Stimulated activated CD4-positive, alpha-beta T cell treated with anti-CD3 and anti-CD28 coated beads, Interleukin-1b, Interleukin-23, amount 100 ng/mL, for 1 hour (primary cell): ENCODE measurements at places on chromosomes 4 and X.

GRCh38 chr4:1922821-1923220, 51.6 kb downstream of the NSD2 start:
- DNase-seq, result no peak

DNA sequence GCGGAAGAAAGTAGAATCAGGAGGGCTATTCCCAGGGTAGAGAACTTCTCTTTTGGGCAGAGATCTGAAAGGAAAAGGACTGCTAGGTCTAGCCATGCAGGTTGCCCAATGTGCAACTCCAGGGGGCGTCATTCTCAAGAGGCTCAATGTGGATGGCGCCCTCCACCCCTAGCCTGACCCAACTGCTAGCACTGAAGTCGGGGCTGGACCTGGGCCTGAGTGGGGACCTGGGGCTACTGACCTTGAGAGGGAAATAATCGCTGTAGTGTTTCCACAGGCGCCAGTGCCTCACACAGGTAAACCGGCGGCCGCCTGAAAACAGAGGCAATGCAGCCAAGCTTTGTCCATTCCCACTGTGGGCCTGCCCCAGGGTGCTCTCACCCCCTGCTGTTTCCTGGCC, 6.1 kb downstream of the AWAT2 start:
- DNase-seq, result no peak

DNA sequence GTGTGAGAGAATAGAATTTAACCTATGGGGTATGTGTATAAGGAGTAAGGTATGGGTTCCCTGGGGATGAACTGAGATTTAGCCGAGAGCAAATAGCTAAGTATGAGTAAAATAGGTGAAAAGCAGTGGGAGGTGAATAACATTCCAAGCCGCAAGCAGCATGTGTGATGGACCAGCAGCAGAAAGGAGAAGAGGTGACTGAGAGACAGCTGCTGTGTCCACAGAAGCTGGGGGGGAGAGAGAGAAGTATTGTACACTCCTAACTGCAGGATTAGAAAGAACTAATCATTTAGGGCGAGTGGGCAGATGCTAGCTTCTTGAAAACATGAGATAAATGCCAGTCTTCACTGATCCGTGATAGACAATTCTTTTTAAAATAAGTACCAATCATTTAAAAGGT, 296.0 kb downstream of the KLHL4 start:
- no peak for DNase-seq

- no peak for DNase-seq
These were observed 92.1 kb upstream of the RAB40AL start for GRCh38 chrX:102845020-102845419.

GRCh38 chr4:99807666-99808065, 9.0 kb upstream of the DAPP1 start:
- no peak for DNase-seq

- DNase-seq, result no peak
These were observed 133.5 kb downstream of the REELD1 start for GRCh38 chr4:146347822-146348221.

DNA sequence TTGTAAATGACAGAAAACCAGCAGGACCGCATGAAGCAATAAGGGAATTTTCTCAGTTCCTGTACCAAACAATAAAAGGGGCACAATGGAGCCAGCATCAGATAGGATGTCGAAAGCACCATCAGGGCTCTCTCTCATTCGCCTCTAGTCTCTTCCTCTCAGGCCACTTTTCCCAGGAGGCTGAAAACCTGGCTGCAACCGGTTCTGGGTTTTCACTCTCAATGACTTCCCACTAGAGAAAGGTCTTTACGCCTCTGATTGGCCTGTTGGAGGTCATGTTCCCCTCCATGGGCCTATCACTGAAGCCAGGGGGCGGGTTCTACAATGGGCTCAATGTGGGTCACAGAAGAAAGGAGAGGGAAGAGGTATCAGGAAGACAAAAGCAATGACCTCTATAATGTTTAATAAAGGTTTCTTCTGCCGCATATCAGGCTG, 29.3 kb downstream of the ZNF827 start:
- no peak for DNase-seq

DNA sequence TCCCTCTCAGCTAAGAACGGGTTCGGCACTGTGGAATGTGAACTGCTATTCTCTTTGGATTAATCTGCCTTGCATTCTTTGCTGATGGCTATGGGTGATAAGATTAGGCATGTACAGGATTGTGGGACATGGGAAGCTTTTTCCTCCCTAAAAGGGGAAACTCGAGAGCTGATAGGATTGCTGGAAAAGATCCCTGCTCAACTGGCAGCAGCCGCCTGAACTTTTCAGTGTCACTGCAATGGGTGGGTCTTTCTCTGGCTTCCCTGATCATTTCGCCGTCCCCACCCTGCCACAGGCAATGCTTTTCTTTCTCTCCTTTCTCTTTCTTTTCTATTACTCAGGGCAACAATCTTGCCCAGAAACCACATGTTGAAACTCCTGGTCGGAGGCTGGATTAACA, 20.5 kb downstream of the PAGE2 start:
- DNase-seq, result no peak

GRCh38 chr4:81509191-81509590, 37.5 kb upstream of the RASGEF1B start:
- no peak for DNase-seq

- no peak for DNase-seq
These were observed 28.0 kb downstream of the PRPS2 start for GRCh38 chrX:12819222-12819621.

DNA sequence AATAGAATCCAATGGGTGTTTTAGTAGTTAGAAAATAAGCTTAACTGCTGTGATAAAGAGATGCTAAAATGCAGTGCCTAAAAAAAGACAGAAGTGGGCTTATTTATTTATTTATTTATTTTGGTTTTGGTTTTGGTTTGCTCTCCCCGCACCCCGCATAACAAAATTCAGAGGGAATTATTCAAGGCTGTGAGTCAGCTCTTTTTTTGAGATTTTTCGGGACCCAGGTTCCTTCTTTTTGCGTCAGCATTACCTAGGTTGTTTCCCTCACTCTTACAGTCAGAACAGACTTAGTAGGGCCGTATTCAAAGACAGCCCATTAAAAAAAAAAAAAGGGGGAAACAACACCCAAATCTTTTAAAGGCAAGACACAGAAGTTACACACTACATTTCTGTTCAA, 1495.5 kb upstream of the ADGRL3 start:
- no peak for DNase-seq

GRCh38 chr4:52376132-52376704, 282.9 kb downstream of the USP46 start:
- no peak for DNase-seq

- DNase-seq, result no peak
These were observed 1844.4 kb upstream of the PCDH10 start for GRCh38 chr4:131304686-131305085.

DNA sequence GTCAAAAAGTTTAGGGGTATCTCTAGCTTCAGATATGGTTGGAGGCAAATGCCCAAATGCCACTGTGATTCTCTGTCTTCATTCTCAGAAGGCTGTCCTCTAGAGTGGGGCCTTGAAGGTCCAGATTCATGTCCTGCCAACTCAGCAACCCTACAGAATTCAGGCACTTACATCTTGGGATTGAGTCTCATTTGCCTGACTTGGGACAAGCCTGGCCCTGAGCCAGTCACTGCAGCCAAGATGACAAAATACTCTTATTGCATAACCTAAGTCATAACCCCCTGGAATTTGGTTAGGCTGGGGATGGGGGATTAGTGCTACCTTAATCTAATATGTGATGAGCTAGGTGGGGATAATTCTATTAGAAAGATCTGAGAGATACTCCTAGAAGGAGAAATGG, 100.5 kb downstream of the AREG start:
- DNase-seq, result no peak

DNA sequence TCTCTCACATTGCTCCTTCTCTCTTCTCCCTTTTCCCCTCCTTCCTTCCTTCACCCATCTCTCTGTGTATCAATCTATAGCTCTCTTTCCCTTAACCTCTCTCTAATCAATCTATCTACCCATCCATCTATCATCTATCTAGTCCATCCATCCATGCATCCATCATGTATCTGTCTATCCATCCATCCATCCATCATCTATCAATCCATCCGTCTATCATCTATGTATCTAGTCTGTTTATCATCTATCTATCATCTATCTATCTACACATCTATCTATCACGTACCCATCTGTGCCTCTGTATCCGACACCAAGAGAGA, 307.5 kb downstream of the DHRSX start:
- DNase-seq, result no peak

GRCh38 chr4:159283696-159284095, 180.8 kb downstream of the RAPGEF2 start:
- DNase-seq, result no peak

- DNase-seq, result no peak
These were observed 1313.2 kb downstream of the ADGRL3 start for GRCh38 chr4:62513306-62513705.

DNA sequence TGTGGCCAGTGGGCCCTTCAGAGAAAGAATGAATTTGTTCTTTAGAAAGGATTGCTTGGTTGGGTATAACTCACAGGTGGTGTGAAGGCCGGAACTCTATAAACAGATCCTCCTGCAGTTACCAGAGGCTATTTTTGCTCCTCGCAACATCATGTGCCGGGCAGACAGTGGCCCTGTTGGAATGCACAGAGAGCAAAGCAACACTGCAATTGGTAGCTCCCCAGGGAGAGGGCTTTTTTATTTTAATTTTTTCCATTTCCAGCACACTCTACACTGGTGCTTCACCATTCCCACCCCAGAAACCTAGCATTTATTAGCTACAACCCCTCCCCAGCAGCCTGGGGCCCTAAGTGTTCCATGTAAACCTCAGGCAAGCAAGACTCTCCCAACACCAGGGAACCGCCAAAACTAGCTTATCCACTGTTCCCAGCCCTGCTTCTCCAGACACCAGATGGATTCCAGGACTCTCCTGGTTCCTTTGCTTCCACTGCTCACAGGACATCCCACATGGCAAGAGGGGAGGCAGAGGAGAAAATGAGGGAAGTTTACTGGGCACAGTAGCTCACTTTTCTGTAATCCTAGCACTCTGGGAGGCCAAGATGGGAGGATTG, 75.1 kb upstream of the TMEM164 start:
- no peak for DNase-seq

- no peak for DNase-seq
These were observed 586.9 kb upstream of the NR3C2 start for GRCh38 chr4:149029056-149029651.

GRCh38 chr4:117135634-117136354, 50.4 kb upstream of the TRAM1L1 start:
- no peak for DNase-seq

DNA sequence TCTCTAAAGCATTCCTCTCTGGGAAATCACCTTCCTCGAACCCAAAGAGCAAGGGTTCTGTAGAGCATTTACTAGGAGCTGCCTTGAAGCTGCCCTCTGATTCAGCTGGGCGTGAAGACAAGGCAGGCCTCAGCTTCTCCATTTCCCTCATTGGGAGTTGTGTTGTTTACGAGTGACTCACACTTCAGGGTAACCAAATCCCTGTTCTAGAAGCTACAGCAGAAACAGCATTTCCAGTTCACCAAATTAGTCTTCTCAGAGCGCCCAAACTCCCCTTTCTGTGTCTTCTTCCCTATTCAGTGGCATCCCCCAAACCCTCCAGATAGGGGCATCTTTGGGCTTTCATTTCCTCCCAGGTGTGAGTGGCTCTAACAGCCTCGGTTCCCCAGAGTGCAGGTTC, 863 bp upstream of the XPNPEP2 start:
- DNase-seq, result no peak

- no peak for DNase-seq
These were observed 280.9 kb upstream of the EPHA5 start for GRCh38 chr4:65951177-65951576.

DNA sequence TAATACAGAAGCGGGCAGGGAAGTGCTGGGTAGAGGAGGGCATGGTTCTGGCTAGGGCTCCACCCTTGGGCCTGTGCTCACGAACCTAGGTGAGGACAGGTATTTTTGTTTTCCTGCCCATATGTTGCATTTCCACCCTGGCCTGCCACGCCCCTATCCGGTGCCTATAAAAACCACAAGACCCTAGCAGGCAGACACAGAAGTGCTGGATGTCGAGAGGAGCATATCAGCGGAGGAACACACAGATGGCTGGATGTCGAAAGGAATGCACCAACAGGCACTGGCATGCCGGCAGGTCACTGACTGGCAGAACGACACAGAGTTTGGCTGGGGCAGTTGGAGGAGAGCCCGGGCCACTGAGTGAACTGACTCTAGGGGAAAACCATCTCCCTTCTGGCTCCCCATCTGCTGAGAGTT, 316.6 kb upstream of the BOD1L1 start:
- no peak for DNase-seq

- no peak for DNase-seq
These were observed 31.4 kb upstream of the PDLIM5 start for GRCh38 chr4:94420356-94420755.

DNA sequence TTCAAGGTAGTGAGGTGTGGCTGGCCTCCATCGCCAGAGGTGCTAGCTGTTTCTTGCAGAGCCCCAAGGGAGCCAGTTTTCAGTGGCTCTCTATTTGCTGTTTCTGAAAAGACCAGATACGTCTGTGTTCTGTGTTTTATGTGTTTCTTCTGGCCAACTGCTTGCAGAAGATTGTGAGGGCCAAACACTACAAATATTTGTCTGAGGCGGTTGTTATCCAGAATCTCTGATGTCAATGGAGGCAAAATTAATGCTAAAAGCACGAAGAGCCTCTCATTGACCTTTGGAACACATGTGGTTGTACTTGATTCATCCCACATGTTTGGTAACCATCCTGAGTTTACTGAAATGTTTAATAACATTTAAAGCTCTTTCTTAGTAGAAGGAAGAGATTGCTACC, 113.9 kb downstream of the CT47B1 start:
- DNase-seq, result no peak

- no peak for DNase-seq
These were observed 3.1 kb downstream of the ZGRF1 start for GRCh38 chr4:112633477-112634235.

DNA sequence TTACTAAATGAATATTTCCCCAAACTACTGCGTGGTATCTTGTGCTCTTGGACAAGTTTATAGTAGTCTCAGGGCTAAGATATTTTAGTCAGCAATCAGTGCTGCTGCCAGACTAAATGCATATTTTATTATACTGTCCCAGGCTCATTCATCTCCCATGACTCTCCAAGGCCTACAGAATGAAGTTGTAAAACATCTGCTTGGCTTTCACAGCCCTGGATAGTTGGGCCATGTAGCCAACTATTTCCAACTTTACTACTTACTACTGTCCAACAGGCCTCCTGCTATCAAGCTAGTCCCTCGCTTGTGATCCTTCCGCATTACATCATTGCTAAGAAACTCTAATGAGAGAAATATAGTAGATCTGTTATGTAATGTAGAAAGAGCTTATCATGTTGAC, 31.4 kb downstream of the MAGEB16 start:
- no peak for DNase-seq

- DNase-seq, result no peak
These were observed 56.8 kb upstream of the TXK start for GRCh38 chr4:48190839-48191238.

DNA sequence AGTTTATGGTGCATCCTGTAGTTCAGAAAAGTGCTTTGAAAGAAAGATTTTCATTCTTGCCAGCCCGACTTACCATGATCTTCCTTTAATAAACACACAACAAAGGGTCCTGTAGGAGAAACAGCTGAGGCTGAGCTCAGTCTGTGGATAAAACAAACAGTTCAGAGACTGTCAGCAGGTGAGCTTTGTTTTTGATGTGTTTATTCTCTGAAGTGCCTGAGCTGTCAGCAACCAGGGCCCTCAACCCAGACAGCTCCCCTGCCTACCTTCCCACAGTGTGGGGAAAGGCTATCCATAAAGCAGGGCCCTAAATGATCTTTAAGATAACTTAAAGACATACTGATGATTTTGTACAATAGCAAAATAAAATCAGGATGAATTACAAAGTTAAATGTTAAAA, 459.2 kb upstream of the GALNT7 start:
- DNase-seq, result no peak

GRCh38 chr4:138992676-138993075, 22.9 kb upstream of the NOCT start:
- no peak for DNase-seq
